ENCODE measurements at places on chromosomes 1 and 21.
A peak's percentile ranks its signal among the peaks of the same experiment; 100 is the strongest.

GRCh38 chr1:924656-925560, 1.2 kb downstream of the SAMD11 start:
- H3K27me3 ChIP-seq, result no peaks in the 10 kb centered on the region
- no peak for DNase-seq
- H3K27ac ChIP-seq, result peak overlapping the region; percentile 38
- no peaks in the 10 kb centered on the region for H3K36me3 ChIP-seq
- peaks cover 16% of the 10 kb centered on the region for H3K4me1 ChIP-seq

- no peak for DNase-seq
- H3K27me3 ChIP-seq, result no peaks in the 10 kb centered on the region
- no peak overlapping the region for H3K4me3 ChIP-seq
- H3K27ac ChIP-seq, result no peak overlapping the region
These were observed 292.1 kb downstream of the SETD4 start for GRCh38 chr21:35768187-35768586.

DNA sequence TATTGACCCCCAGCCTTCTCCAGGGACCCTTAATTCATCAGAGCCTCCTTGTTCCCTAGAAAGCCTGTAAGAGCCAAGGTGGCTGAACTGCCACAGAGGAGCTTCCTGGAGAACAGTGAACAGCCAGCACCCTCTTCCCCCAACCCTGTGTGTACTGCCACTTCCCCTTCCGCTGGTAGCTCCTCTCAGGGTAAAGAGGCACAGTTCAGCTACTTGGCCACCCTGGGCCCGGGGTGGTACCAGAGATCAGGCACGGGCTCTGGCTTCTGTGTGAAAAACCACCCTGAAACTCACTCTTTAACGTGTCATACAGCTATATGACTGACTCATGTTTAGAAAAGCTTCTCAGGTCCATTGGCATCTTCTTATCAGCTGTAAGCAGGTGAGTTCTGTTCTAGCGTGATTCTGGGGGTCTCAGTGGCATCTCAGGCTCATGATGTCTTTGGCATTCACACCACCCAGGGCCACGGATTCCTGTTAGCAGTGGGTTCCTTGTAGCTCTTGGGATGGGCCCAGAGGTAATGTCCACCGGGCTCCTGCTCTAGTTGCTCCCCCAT, 22.4 kb downstream of the ARMH1 start:
- no peaks in the 10 kb centered on the region for H3K27me3 ChIP-seq
- no peak overlapping the region for H3K4me3 ChIP-seq
- no peak for DNase-seq
- no peaks in the 10 kb centered on the region for H3K36me3 ChIP-seq
- H3K27ac ChIP-seq, result no peak overlapping the region

- no peaks in the 10 kb centered on the region for H3K4me1 ChIP-seq
- no peak overlapping the region for H3K4me3 ChIP-seq
- DNase-seq, result no peak
- no peaks in the 10 kb centered on the region for H3K27me3 ChIP-seq
- no peaks in the 10 kb centered on the region for H3K36me3 ChIP-seq
These were observed 46.9 kb upstream of the ADAM30 start for GRCh38 chr1:119943216-119943615.

DNA sequence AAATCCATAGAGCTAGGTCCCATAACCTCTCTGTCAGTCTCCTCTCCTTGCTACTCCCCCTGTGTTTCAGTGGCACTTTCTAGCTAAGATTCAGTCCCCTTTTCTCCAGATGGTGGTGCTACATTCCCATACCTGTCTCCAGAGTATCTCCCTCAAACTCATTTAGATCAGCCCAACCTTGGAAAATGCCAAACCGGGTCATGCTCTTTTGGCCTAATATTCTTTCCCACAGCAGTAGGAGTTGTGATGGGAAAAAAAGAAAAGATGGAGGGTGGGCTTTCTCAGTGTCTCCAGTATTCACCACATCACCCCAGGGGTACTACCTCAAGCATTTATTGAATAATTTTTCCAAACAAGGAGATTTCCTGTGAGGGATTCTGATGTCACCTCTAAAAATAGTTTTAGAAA, 3.2 kb upstream of the RXFP4 start:
- no peaks in the 10 kb centered on the region for H3K27me3 ChIP-seq
- no peaks in the 10 kb centered on the region for H3K4me1 ChIP-seq
- no peaks in the 10 kb centered on the region for H3K36me3 ChIP-seq

GRCh38 chr1:17200756-17201155, 4.2 kb upstream of the PADI1 start:
- no peaks in the 10 kb centered on the region for H3K27me3 ChIP-seq
- H3K27ac ChIP-seq, result no peak overlapping the region
- no peak overlapping the region for H3K4me3 ChIP-seq
- no peaks in the 10 kb centered on the region for H3K36me3 ChIP-seq
- H3K4me1 ChIP-seq, result no peaks in the 10 kb centered on the region
- no peak for DNase-seq

GRCh38 chr1:78721136-78721535, 71.5 kb downstream of the IFI44 start:
- H3K27ac ChIP-seq, result no peak overlapping the region
- H3K4me3 ChIP-seq, result no peak overlapping the region
- H3K36me3 ChIP-seq, result no peaks in the 10 kb centered on the region
- H3K4me1 ChIP-seq, result no peaks in the 10 kb centered on the region

GRCh38 chr21:42258885-42259407, 40.0 kb downstream of the ABCG1 start:
- H3K36me3 ChIP-seq, result no peaks in the 10 kb centered on the region
- no peak overlapping the region for H3K27ac ChIP-seq
- H3K4me3 ChIP-seq, result no peak overlapping the region

DNA sequence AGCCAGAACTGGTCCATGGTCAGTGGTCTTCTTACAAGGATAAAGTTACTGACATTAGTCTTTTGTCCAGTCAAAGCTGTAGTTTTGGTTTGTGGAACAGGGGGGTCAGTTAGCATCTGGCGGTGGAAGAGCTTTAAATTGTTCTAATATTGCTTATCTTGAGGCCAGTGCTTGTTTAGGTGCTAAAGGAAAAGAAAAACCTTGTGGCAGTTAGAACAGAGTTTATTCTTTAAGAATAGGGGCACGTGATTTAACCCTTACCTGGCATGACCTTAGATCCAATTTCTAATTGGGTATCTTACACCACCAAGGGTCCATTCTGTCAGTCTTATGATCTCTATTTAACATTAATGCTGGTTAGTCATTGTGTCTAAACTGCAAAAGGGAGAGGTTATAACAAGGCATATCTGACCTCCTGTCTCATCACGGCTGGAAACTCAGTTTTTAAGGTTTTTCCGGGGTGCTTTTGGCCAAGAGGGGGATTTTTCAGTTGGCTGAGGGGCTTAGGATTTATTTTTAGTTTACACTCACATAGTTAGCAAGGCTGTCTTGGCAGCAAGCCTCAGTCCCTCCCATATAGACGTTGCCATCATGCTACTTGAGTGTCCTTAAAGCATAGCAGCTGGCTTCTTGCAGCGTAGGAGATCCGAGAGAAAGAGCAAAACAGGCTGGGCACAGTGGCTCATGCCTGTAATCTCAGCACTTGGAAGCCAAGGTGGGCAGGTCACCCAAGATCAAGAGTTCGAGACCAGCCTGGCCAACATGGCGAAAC, 60.1 kb upstream of the FAM89A start:
- no peaks in the 10 kb centered on the region for H3K4me1 ChIP-seq
- no peak overlapping the region for H3K4me3 ChIP-seq
- no peaks in the 10 kb centered on the region for H3K27me3 ChIP-seq
- no peaks in the 10 kb centered on the region for H3K36me3 ChIP-seq

Measured in prostate gland (tissue), 2 donors.